Endothelial cell of umbilical vein (primary cell): ENCODE measurements at places on chromosomes 13 and 19. TPM values are rescaled to one million over a fixed set of nuclear protein-coding genes. Genes with fewer than 3 reads are reported as not detected.

The DMKN gene
- total RNA-seq, result not detected in 2 replicates

The ARRDC5 gene
- total RNA-seq, result not detected in 2 replicates

- DNase-seq, result no peak
These were observed 83.5 kb upstream of the RNF113B start for GRCh38 chr13:98260357-98261164.

- no peak for DNase-seq
These were observed 7.9 kb downstream of the TPM4 start for GRCh38 chr19:16084067-16084685.

- DNase-seq, result peak; percentile 7
These were observed 536.5 kb downstream of the PCDH9 start for GRCh38 chr13:66693656-66694055.

DNA sequence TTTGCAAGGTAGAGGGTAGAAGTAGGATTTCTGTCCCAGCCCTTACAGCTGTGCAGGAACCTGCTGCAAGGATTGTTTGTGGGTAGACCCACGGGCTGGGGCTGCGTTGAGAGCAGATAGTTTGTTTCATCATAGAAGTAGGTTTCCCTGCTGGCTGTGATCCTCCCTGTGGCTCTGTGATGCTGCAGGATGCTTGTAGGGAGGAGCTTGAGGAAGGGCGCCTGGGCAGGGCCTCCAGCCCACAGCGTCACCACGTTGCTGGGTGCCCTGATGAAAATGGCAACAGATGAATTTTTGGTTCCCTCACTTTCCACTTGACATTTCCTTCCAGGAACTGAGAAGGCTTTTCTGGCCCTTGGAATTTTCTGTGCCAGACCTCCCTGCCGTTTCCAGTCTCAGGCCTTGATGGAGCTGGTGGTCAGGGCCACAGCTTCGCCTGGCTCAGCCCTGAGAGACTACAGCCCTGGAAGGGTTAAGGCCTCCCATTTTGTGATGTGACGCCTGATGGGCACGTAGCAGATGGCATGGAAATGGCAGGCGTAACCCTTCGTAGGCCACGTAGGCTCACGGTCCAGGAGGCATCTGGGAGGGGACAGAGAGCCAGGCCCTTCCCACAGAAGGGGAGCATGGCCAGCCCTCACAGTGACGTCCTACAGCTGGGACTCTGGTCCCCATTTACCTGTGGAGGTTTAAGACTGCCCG, 42.2 kb downstream of the GATAD2A start:
- no peak for DNase-seq

- DNase-seq, result peak; percentile 66
These were observed 60.4 kb downstream of the ADGRE1 start for GRCh38 chr19:6947745-6948144.

DNA sequence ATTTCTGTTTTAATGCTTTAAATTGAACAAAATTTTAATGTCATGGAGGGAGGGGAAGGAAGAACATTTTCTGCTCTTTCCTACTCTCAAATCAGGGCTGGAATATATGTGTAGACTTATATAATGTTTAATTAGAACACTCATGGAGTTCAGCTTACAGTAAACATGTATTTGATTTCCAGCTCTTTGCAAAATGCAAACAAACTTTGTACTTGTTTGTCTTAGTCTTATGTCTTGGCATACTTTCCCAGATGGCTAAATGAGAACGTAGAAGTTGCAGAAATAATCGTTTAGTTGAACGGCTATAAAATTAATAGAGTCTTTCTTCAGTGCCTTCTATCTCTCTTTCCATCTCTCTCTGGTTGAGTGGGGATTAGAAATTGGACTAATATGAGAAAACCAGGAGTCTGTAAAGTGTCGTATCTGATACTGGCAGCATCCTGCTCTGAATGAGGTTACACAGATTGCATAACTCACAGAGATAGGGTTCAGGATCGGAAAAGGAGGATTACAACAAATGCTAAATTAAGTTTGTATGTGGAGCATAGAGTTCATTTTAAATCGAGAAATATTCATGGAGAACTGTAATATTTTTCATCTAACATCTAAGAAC, 82.3 kb downstream of the FGF9 start:
- DNase-seq, result no peak

DNA sequence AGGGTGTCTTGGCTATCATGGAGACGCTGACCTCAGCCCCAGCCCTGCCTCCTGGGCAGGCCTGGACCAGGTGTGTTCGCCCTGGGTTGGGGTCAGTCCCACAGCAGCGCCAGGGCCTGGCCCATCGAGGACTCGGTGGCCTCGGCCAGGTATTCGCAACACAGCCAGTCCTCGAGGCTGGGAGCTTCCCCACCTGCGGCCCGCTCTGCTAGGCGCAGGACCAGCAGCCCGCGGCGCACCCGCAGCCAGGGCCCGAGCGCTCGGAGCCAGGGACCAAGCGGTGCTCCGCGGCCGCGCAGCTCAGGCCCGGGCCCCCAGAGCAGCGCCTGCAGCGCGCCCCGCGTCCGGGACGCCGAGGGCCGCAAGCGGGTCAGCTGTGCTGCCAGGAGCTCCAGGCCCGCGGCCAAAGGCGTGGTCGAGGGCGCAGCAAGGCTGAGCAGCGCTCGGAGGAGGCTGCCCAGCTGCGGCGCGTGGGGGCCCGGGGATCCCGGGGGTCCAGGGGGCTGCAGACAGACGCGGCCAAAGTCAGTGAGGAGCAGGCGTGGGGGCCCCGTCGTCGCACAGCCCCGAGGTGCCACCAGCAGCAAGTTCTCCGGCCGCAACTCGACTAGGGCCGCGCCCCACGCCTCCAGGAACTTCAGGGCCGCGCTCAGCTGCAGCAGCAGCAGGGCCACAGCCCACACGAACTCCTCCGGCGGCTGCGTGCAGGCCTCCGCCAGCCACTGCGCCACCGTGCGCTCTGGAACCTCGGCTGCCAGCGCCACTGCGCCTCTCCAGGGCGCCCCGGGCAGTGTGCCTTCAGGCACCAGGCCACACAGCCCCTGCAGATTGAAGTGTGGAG, 6.2 kb downstream of the PEAK3 start:
- DNase-seq, result no peak

DNA sequence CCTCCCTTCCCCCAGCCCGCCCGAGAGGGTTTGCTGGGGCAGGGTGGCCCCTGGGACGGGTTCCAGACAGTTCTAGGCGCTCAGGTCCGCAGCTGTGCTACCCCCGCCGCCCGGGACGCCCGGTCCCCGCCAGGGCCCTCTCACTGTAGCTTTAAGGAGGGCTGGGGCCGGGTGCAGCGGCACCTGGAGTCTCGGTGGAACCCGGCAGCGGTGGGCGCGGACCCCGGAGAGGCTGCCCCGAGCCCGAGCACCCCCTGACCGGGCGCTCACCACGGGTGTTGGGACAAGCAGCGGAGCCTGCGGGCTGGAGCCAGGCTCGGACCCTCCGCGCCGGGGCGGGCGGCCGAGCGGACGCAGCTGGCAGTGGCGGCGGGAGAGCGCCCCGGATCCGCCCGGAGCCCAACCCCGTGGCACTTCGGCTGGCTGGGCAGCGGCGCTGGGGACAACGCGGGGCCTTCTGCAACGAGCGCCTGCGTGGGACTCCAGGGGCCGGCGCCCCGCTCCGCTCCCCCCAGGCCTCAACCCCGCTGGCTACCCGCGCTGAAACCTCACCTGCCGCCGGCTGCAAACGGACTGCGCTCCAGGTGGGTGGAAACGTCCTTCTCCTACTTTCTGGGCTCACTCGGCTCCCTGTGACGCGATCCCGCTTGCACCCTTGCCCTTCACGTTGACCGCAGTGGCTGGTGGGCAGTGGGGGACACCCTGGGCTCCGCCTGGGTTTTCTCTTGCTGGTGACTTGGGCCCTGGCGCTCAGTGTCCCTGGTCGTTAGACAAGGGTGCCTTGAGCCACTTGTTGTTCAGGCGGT, 81.1 kb downstream of the ZNF429 start:
- DNase-seq, result no peak

DNA sequence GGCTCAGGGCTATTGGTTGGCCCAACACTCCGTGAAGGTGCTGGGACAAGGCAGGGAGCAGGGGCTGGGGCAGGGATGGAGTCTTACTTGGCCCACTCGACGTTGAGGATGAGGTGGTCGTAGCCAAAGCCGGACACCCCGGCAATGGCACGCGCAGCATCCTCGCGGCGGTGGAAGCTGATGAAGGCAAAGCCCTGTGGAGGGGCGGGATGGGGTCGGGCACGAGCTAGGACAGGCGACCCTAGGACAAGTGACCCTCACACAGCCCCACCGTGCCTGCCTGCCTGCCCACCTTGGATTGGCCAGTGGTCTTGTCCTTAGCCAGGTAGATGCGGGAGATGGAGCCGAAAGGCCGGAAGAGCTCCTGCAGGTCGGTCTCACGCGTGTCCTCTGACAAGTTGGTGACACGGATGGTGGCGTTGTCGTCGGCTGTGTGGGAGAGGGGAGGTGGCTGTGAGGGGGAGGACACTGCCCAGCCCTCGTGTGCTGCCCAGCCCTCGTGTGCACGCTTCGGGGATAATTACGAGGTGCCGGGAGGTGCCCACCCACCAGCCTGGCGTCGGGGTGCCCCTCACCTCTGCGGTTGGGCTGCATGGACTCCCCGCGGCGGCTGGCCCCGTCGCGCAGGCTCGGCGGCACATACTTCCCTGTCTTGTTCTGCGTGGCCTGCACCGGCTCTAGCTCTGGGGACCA, 4.0 kb downstream of the P2RY11 start:
- DNase-seq, result no peak

- no peak for DNase-seq
These were observed 14.6 kb downstream of the ZNF569 start for GRCh38 chr19:37452500-37453245.

GRCh38 chr19:53898636-53899341, 10.3 kb upstream of the CACNG7 start:
- DNase-seq, result no peak
